ENCODE measurements at places on chromosomes 2 and 18.

DNA sequence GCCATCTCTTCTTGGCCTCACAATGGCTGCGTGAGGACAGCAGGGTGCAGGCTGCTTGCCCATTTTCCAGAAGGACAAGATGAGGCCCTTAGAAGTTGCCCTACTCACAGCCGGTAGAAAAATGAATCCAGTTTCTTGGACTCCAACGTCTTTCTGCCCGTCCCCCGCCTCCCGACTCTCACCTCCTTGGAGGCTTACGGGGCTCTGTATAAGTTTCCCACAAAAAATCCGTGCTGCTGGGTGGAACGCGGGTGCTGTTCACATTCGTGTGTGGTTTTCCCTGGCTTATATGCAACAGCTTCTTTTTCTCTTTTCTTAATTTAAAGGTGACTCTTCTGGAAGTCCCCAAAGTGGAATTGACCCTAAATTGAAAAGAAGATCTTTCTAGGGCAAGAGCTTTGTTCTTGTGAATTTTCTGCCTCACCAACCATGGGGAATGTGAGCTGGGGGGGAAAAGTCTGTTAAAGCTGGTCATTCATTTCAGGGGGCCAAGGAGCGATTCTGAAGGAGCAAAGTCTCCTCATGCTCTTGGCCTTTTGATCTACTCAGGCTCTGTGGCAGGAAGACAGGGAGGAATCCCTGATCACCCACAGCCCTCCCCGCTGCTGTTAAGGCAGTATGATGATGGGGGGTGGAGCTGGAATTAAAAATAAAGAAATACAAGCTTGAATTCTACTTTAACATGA is 51.3 kb downstream of the DDX1 start:
- DNase-seq, result no peak

GRCh38 chr2:47218066-47218581 is 63.0 kb upstream of the STPG4 start:
- DNase-seq, result no peak

- no peak for DNase-seq
These were observed 297.1 kb upstream of the SESTD1 start for GRCh38 chr2:179561702-179562101.

- DNase-seq, result no peak
These were observed 128.6 kb downstream of the PARD3B start for GRCh38 chr2:204673877-204674276.

GRCh38 chr2:65279756-65280155 is 52.1 kb downstream of the ACTR2 start:
- no peak for DNase-seq

DNA sequence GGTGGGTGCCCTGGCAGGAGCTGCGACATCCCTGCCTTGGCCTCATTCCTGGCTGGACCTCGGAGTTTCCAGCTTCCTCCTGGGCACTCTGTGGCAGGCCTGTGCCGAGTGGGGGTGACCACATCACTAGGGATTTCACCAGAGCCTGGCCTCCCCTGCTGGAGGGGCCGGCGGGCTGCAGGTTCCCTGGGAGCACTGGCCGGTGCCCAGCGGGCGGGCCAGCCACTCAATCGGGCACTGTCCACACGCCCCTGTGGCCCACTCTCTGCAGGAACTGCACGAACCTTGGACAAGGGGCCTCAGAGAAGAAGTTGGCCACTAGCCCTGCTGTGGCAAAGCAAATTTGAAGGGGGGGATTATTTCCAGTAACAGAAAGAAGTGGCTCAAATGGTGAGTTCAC is 110.7 kb upstream of the APCDD1 start:
- no peak for DNase-seq

GRCh38 chr2:18496516-18496915 is 63.9 kb downstream of the RDH14 start:
- no peak for DNase-seq

GRCh38 chr2:63790491-63790890 is 51.2 kb upstream of the UGP2 start:
- no peak for DNase-seq

DNA sequence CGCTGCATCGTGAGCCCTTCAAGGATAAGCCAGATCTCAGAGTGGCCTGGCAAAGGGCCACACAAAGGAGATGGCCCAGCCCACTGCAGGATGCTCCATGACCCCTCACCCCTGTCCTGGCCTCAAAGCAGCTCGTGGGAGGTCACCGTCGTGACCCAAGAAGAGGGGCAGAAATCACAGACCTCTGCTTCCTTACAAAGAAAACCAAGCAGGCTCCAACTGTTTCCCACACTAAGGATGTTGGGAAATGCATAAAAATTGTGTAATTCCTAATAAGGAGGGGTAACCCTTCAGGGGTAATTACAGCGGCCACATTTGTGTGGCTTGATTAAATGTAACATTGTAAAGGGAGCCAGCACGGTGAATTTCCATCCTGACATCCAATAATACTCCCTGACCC is 102.3 kb downstream of the BOD1L2 start:
- no peak for DNase-seq

DNA sequence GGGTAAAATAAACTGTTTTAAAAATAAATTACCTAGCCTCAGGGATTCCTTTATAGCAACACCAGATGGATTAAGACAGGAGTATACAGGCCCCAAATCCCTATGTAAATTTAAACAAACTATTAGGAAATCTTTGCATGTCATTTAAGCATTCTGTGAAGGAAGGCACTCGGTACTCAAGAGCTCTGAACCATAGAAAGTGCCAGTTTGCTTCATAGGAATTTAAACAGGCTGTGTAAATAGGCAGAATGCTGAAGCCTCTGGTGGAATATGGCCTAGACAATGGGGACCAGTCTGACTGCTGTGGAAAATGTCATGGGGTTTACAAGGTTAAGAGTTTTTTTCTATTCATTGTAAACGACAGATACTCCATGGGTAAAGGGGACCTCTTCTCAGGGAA is 377.4 kb downstream of the DLGAP1 start:
- DNase-seq, result no peak

DNA sequence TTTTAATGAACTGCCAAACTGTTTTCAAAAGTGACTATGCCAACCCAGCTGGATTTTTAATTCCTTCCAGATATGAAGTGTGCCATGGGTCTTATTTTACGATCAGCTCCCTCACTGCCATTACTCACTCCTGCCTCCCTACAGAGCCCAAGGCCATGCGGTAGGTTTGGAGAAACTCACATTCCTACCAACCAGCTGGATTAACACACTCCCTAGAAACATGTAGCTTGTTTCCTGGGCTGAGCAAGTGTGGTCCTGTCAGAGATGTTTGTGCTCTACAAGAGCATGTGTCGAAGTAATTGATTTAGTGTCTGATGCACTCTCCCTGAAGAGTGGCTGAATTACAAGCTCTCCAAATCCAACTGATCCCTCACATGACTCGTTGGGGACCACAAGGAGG is 82.5 kb downstream of the SPP2 start:
- no peak for DNase-seq

DNA sequence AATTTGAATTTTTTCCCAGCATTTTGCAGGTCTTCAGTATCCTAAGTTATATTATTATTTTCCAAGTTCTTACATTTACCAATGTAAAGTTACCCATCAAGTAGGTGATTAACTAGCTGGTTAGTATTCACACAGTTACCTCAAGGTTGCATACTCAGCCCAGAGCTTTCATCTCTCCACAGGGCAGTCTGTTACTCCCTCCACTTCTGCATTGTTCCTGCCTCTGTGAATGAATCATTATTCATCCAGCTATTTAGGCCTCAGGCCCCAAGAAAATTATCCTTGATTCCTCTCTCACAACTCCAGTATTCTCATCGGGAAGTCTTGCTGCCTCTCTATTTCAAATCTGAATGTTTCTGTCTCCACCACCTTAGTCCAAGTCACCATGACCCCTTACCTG is 92.2 kb downstream of the SMC6 start:
- no peak for DNase-seq

DNA sequence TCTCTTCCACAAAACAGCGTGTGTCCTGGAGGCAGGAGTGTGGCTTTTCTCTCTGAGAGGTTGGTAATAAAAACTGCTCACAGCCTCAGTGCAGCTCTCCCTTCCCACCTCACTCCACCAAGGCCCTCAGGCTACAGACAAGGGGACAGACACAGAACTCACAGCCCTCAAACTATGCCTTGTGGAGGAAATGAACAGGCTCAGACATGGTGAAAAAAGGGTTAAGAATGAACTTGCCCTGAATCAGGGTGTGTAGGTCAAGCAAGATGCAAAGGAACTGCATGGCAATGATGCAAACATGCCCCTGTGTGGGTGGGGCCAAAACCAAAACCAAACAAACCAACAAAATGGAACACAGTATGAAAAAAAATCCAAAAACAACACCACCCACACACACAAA is 125.8 kb downstream of the GALNT14 start:
- no peak for DNase-seq

- no peak for DNase-seq
These were observed 81.3 kb downstream of the ROCK2 start for GRCh38 chr2:11263177-11263576.

- no peak for DNase-seq
These were observed 259.3 kb downstream of the AGPS start for GRCh38 chr2:177651833-177652232.

- no peak for DNase-seq
These were observed 82.8 kb upstream of the REV1 start for GRCh38 chr2:99572373-99573164.

- DNase-seq, result no peak
These were observed 42.0 kb downstream of the PKP4 start for GRCh38 chr2:158498749-158499136.

GRCh38 chr18:50748243-50749229 is 71.3 kb downstream of the MRO start:
- DNase-seq, result no peak

DNA sequence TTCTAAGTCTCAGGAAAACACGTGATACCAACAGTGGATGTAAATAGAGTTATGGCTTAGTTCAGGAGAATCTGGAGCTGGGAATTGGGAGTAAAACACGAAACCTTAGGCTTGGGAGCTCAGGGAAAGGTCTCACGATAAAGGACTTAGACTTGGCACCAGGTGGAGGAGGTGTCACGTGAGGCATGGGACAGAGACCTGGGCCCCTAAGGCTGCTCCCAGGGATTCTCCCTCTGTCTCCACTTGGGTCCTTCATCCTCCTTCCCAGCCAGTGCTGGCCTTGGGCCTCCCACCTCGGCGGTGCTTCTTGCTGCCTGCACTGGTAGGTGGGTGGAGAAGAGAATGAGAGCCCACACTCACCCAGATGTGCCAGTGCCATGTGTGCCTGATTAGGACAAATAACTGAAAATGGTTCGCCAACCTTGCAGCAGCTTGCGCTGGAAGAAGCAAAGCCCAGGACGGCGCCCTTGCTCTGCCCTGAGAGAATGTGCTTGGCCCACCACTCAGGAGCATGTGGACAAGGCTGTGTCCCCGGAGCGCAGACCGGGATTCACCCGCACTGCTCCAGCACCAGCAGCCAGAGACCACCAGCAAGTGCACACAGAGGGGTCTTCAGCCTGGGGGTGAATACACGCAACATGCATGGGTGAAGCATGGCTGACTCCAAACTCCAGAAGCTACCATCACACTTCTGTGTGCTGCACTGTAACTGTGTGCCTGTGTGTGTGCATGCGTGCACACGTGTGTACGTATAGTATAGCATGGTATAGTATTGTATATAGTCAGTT is 48.1 kb downstream of the PSMG2 start:
- DNase-seq, result no peak

DNA sequence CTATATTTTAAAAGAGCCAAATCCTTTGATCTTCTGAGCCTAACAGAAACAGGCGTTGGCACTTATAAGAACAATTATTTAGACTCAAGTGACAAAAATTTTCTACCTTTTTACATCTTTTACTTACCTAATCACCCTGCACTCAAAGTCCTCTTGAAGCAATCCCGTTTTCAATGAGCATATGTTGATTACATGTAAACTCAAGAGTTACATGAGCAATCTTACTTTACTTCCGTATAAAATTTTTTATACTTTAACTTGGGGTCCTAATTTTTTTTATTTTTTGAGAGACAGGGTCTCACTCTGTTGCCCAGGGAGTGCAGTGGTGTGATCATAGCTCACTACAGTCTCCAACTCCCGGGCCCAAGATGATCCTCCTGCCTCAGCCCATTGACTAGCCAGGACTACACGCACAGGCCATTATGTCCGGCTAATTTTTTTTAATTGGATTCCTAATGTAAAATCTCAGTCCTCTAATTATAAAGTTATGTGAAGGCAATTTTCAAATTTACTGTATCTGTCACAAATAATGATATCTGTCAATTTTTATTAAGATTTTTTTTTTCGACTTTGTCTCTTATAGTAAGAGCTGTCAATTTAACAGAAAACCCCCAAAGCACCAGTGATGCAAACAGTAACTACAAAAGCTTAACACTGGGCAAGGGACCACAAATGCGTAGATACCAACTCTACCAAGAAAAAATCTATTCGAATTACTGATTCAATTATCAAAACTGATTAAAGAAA is 19.1 kb upstream of the STPG4 start:
- no peak for DNase-seq

- DNase-seq, result no peak
These were observed 15.0 kb downstream of the RND3 start for GRCh38 chr2:150472511-150472899.

- DNase-seq, result no peak
These were observed at the start of gene MYO3B for GRCh38 chr2:170177950-170178781. TSS of gene MYO3B (plus strand) at chr2:170178147. CDS start at chr2:170178288, 141 bp downstream.

- no peak for DNase-seq
These were observed 6.2 kb downstream of the PELI1 start for GRCh38 chr2:64137996-64138395.

GRCh38 chr2:48566592-48567310 is 36.8 kb downstream of the STON1 start:
- no peak for DNase-seq

DNA sequence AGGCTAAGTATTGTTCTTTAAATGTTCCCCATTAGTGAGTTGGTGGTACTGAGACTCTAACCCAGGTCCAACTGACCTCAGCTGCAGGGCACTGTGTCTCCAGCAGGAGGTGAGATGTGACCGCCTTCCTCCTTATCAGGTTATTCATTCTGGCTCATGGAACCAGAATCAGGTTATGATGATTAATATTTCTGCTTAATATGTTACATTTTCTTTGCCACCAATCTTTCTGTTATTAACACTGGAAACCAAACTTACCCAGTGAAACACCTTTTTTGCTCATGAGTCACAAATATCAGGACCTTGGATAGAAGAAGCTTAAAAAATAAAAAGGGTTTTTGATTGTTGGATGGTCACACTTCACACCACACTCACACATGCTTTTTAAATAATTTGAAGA is 85.4 kb downstream of the DPP4 start:
- DNase-seq, result no peak

- no peak for DNase-seq
These were observed 216.3 kb downstream of the BCL11A start for GRCh38 chr2:60337142-60337497.

DNA sequence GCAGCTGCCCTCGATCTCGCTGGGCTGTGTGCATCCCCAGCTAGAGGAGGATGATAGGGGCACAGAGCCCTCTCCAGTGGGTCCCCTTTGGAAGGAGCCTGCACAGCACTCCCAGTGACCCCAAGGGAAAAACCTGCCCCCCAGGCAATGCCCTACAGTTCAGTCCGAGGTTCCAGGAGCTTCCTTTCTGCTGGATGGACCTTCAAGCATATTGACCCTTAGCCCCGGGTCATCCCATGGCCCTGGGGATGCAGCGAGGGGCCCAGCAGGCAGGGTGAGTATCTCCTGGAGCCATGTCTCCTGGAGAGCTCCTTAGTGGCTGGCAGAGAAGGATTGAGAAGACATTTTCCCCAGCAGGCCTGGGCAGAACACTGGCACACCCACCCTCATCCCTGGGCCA is 45.4 kb upstream of the CTDP1 start:
- DNase-seq, result no peak

GRCh38 chr2:77108915-77109314 is 413.3 kb downstream of the LRRTM4 start:
- DNase-seq, result no peak

Measured in activated T-helper 2 cell treated with anti-CD3 and anti-CD28 coated beads, Interferon-gamma antibody, Interleukin-2, Interleukin-4, amounts not matched to agents 10 μg/mL and 5 μg/mL and 100 μg/mL, durations not matched to agents 14 hours and 24 hours and 36 hours (primary cell).